ENCODE measurements at places on chromosomes 1 and 21. TPM values are rescaled to one million over a fixed set of nuclear protein-coding genes. Genes with fewer than 3 reads are reported as not detected.

TFF2 gene
- total RNA-seq, result not detected

DNA sequence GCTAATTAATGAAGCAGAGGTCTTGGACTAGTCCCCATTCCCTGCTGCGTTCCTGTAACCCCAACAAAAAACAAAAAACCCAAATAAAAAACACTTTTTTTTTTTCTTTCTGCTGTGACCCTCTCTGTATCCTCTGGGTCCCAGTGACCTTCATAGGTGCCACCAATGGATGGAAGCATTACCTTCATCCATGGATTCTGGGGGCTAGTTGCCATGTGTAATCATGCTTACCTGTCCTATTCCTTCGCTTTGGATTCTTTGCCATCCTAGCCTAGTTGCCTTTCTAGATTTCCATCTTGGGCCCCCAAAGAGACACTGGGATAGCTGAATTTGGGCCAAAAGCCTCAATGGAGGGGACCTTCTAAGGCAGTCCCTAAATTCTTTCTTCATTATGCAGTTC, 1208.7 kb downstream of the BRINP3 start:
- DNase-seq, result no peak

RGS13 gene
- total RNA-seq, result not detected

- DNase-seq, result no peak
Observed at GRCh38 chr1:87560601-87561360, 232.1 kb downstream of the LMO4 start.

DNA sequence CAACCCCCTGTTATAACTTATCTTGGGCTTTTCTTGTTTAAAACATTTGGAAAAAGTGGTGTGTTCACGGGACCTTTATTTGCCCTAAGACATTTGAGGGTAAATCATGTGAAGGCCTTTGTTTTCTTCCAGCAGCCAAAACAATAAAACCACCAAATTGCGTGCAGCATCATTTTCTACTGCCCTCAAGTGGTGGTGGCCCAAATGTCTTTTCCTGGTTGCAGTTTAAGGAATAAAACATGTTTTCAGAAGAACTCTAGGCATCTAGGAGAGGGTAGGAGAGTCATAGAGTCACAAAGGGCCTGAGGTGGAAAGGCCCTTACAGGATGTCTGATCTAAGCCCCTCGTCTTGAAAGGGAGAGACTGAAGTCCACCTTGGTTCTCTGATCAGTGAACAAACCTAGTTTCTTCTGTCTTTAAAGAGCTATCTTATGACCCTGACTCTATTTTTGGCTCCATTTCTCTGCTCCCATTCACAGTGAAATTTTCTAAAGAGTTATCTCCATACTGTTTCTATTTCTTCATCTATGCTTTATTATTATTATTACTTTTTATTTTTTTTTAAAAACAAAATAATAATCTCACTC, 16.0 kb upstream of the EPS15 start:
- peak; percentile 55 for DNase-seq

GRCh38 chr21:40587736-40588346, 259.1 kb downstream of the DSCAM start:
- DNase-seq, result no peak

GRCh38 chr1:26529405-26529654, 231 bp upstream of the RPS6KA1 start:
- DNase-seq, result no peak

SYF2 gene
- total RNA-seq, result 28.2 TPM

SLFNL1 gene
- total RNA-seq, result 0.52 TPM

DNA sequence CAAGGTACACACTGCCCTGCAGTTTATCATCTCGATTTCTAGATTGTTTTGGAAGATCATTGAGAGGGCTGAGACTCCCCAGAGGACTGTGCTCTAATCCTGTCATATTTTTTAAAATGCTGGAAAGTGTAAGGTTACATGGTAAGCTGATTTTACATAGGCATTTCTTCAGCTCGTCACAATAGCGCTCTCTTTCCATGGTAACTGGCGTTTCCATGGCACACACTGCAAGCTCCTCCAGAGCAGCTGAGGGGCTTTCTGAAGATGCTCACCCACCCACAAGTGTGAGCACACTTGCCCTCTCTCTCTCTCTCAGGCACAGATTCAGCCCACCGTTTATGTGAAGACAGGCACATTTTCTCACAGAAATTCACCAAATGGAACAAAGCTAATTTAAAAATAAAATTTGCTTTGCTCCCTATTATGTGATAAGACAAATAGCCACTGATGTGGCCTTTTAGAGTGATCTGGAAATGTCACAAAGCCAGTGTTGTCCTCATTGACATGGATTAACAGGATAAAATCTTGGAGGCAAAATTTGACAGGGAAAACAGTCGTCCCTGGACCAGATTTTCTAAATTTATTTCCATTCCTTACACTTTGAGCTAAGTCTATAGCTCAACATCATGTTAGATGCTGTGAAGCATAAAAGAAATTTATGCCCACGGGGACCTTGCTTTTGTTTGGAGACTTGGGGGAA, 421.5 kb downstream of the RWDD3 start:
- DNase-seq, result no peak

- DNase-seq, result no peak
Observed at GRCh38 chr1:171220081-171220420, 28.2 kb upstream of the FMO1 start.

GRCh38 chr1:5756434-5757186, 235.6 kb downstream of the NPHP4 start:
- DNase-seq, result no peak

GRCh38 chr1:201253411-201253810, 29.9 kb upstream of the PKP1 start:
- DNase-seq, result no peak
